ENCODE measurements at places on chromosomes 13 and 19. TPM values are rescaled to one million over a fixed set of nuclear protein-coding genes. Genes with fewer than 3 reads are reported as not detected.

Gene ITM2B
- 504 TPM for total RNA-seq

Gene LIM2
- not detected for total RNA-seq

Gene MISP3
- 9.7 TPM for total RNA-seq

Gene ZNF578
- 4.7 TPM for total RNA-seq

Gene ZNF331
- total RNA-seq, result 12.7 TPM

- peak; percentile 76 for DNase-seq
These were observed 8.0 kb downstream of the NAPSA start for GRCh38 chr19:50357178-50358100.

- DNase-seq, result no peak
These were observed 25.8 kb upstream of the CYP2S1 start for GRCh38 chr19:41166944-41167804.

DNA sequence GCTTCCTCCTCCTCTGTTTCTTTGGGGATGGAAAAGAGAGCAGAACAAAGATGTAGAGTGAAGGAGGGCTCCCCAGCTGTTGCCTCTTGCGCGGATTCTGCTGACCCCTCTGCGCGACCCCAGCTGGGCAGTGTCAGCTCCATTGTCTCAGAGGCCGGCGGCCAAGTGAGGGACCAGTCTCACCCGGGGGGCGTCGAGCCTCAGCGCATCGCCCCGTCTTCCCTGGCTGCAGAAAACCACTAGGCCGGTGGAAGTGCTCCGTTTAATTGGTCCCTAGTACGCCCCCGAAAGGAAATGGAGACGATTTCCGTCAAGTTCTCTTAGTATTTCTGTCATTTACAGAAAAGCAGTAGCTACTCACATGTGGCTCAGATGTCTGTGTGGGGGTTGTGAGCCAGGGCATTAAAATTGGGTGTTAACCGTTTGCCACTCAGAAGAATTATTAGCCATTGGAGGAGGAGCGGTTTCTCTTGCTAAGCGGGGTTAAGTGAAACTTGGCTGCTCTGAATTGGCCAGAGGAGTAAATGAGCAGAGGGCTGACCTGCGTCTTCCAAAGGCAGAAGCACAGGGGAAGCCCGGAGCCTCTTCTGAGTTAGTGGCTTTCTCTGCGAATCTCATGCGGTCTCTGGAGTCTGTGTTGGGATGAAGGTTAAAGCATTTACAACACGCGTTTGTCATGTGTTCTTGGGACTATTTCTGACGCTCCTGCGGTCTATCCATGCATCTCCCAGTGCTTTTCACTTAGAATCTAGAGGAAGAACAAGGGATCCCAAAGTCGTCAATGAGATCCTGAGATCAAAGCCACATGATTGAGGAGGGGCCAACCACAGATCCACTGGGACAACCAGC lies 132.8 kb upstream of the MYO16 start:
- DNase-seq, result no peak

- no peak for DNase-seq
These were observed at the start of gene GPC6 for GRCh38 chr13:93226623-93227279. TSS of gene GPC6 (plus strand) at chr13:93226807.

- no peak for DNase-seq
These were observed 239.4 kb downstream of the DCLK1 start for GRCh38 chr13:35891507-35892441.

DNA sequence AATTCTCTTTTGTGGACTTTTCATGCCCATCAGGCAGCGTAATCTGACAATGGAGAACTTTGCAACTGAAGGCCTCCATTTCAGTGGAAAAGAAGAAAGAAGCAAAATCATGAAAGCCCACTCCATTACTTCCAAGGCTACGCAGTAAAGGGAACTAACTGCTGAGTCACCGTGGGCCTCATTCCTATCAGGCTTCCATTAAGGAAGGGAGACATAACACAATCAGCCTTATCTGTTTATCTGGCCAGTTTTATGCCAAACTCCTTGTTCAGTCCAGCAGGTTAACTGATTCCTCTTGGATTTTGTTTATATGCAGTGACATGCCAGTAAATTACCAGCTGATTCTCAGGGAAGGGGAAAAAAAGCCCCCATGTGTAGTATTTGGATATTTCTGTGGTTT lies 56.8 kb upstream of the KATNAL1 start:
- no peak for DNase-seq

GRCh38 chr13:29887686-29888085 lies 37.3 kb upstream of the UBL3 start:
- DNase-seq, result no peak

All from heart left ventricle (tissue), 16 donors.